ENCODE measurements at places on chromosomes 7 and 10. TPM values are rescaled to one million over a fixed set of nuclear protein-coding genes. Genes with fewer than 3 reads are reported as not detected.

Gene ASB10
- not detected for total RNA-seq

Gene SDK1
- 12.8 TPM for total RNA-seq

Gene TFEC
- 0.49 TPM for total RNA-seq

Gene GRID2IP
- 1.4 TPM for total RNA-seq

Gene STRIP2
- total RNA-seq: 1.8 TPM

Gene OR2A5
- total RNA-seq: not detected

Gene ANKRD61
- total RNA-seq: 0.29 TPM

Gene CDC14C
- total RNA-seq: 0.11 TPM

Gene LIPK
- not detected for total RNA-seq

Gene EIF4EBP2
- 71.4 TPM for total RNA-seq

Gene HMX2
- total RNA-seq: not detected

Gene GJD4
- total RNA-seq: not detected

Gene EBF3
- total RNA-seq: 1.2 TPM

Gene RHOBTB1
- total RNA-seq: 50.3 TPM

Gene NUDT5
- total RNA-seq: 54.1 TPM

Gene PRPS1L1
- total RNA-seq: not detected

Gene CALML3
- 0.07 TPM for total RNA-seq

Gene ZYX
- total RNA-seq: 295 TPM

Gene SFRP5
- 1.1 TPM for total RNA-seq

Gene MRLN
- total RNA-seq: not detected

Gene TUBB8
- total RNA-seq: 0.67 TPM

Gene ATP5MK
- total RNA-seq: 208 TPM

Gene DOCK1
- 70.0 TPM for total RNA-seq

Gene HKDC1
- total RNA-seq: not detected
